ENCODE measurements at places on chromosomes 7 and 10.

GRCh38 chr10:126046831-126047230, 150.5 kb downstream of the FANK1 start:
- DNase-seq: no peak

DNA sequence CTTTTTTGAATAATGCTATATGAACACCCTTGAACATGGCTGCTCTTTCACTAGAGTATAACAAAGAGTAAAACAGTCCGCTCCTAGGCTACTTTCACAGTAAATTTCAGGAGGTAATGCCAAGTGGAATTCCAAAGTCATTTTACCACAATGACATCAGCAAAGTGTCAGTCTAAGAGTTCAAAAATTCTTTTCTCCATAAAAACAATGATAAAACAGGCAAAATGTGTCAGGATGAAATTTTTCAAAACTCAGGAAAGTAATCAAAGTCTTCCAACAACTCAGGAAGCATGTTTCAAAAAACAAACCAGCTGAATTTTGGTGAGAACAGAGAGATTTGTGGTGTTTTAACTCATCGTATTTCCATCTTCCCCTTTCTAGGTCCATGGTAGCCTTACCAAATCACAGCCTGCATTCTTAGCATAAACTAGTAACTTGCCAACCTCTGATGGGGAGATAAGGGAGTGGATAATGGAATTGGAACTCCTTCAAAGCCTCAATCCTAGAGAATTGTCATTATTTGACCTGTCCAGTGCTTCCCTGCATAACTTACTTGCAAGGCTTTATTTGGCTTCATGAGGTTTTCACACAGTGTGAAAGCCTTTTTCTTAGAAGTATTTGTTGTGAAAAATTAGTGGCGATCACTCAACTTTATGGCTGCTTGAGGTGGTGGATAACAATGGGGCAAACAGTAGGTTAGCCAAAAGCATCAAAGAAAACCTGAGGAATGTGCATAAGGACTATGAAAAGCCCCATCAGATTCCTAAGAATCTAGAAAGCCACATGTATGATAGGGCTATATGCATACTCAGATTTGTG, 302.7 kb downstream of the HDAC9 start:
- DNase-seq: no peak

- DNase-seq: no peak
Observed at GRCh38 chr7:22066522-22066921, 120.8 kb upstream of the CDCA7L start.

- no peak for DNase-seq
Observed at GRCh38 chr7:134662166-134662870, 15.7 kb downstream of the BPGM start.

DNA sequence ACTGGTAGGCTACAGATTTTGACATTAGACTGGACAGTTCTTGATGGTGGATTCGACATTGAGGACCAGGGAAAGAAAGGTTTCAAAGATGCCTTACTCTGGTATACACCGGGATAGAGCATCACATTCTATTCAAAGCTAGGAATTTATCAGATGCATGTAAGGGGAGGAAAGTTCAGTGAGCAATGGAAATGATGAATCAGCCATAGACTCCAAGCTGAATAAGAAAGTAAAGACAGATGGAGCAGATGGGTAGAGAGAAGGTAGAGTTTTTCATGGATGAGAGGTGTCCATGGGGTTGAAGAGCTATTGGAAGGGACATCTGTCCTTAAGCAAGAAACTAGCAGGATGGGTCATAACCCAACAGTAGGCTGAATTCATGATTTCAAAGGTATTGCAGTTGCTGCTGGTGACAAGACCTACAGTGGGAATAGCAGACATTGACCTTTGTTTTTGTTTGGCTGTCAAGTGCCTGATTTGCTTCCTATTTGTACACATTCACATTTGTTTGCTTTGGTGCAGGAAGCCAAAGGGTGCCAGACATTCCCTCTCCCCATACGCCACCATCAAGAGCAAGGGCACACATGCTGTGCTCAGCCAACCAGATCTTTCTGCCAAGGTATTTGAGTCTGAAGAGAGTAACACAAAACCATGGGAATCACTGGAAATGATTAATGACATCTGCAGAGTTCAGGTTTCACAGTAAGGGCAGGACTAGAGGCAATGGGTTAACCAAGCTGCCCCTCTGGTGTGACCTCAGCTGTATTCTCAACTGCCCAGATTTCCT, 8.6 kb upstream of the CACUL1 start:
- no peak for DNase-seq

DNA sequence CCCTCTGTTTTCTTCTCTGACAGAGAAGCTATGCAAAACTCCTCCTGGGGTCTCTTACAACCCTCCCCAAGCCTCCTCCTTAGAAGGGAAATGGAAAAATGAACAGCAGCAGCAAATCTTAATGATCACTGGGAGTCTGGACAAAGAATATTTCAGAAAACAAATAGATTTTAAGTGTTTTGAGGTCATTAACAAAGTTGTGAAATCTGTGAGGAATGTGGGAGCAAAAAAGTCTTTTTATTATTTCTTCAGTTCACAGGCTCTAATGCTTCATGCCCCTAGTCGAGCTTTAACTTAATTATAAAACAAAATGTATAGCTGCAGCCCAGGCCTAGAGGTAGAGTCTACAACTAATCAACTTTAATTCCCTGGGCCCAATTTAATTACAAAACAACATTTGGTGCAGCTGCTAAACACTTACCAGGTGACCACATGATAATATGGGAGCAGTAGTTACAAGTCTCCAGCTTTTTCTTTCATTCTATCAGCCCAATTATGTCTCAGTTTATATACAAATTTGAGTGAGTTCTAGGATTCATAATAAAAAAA, 293.2 kb downstream of the THSD7A start:
- no peak for DNase-seq

Data from activated T-cell treated with anti-CD3 and anti-CD28 coated beads for 4 hours (primary cell).